Activated B cell treated with CpG ODN at 0.5 μM for 24 hours (primary cell): ENCODE measurements at places on chromosomes 3 and 15. TPM values are rescaled to one million over a fixed set of nuclear protein-coding genes. Genes with fewer than 3 reads are reported as not detected.

GOLGA6A gene
- total RNA-seq: not detected in 2 replicates

FGF7 gene
- 0.04 TPM in 1 of 2 replicates, not detected in the other for total RNA-seq

SLC30A4 gene
- total RNA-seq: 3.7 and 3.9 TPM in 2 replicates

FOXB1 gene
- not detected in 2 replicates for total RNA-seq

PIK3R4 gene
- 22.1 and 32.4 TPM in 2 replicates for total RNA-seq

WWTR1 gene
- 0.66 and 0.73 TPM in 2 replicates for total RNA-seq

GRCh38 chr3:71956716-71957115, 171.8 kb upstream of the PROK2 start:
- DNase-seq: no peak

DNA sequence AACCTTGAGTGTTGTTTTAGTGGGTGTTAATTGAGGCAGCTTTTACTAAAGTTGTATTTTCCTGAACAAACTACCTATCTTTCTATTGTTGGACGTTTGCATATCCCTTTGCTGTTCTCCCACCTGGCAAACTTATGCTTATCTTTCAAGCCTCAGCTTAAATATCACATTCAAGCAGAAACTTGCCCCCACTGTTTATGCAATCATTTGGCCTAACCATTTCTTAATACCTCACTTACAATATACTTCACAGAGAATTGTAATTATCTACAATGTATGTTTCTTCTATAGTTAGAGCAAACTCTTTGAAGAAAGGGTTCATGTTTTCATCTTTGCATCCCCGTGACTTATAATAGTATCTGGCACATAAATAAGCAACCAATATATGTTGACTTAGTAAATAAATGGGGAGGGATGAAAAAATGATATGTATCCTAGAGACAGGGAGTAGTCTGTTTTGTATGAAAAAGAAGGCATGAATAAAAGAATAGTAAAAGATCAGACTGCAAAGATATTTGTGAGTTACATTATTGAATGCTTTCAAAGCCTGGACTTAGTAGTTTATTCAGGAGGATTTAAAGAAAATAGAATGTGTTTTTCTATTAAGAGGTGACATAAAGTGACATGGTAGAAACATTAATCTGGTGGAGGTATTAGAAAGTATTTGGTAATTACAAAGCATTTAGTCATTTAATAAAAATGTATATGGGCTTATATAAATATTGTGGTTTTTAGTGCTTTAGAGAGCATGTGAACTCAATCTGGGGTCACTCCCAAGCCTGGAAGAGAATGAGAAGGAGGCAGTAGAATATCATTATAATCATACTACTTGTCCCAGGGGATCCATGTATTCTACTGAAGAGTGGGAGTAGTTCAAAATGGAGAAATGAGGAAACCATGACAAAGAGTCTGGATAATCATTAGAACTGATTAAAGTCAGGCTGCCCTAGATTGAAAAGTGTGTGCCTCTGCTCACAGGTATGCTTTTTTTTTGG, 60.0 kb upstream of the DCBLD2 start:
- DNase-seq: no peak

DNA sequence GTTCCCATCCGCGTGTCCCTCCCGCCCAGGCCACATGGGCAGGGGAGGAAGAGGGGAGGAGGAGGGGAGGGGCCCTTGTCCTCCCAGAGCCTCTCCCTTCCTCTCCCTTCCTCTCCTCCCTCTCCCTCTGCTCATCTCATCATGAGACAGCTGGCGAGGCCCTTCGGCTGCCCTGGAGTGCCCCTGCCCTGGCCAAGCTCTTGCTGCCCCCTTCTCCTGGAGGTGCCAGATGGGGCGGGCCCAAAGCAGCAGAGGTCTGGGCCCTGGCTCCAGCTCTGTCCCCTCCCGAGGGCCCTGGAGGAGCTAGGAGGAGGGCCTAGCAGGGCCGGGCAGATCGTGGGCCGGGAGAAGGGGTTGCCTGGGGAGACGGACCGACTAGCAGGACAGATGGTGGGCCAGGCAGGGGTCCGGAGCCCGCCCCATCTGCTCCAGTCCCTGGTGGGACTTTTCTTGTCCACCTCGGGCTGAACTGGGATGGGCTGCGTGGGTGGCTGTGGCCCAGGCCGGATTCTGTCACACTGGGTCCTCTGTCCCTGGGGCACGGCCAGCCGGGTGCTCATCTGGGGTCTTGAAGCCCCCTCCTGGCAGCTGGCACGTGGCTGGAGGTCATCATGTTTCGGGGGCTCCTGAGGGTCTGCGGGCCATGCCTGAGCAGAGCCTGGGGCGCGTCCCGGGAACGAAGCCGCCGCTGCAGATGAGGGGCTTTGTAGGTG, 183.4 kb downstream of the GOLGA6L6 start:
- DNase-seq: peak; percentile 16

DNA sequence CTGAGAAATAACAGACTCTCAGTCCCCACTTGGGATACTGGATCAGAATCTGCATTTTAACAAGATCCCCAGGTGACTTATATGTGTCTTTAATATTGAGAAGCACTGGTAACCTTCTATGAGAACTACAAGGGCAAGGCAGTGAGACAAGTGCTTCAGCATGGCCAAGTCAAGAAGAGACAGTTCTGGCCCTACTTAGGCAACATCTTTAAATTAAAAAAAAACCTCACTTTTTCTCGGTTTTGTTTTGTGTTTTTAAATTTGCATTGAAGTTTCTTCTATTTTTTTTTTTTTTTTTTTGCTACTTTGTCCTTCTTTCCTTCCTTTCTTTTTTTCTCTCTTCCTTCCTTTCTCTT, 42.5 kb upstream of the SPTSSB start:
- DNase-seq: no peak

DNA sequence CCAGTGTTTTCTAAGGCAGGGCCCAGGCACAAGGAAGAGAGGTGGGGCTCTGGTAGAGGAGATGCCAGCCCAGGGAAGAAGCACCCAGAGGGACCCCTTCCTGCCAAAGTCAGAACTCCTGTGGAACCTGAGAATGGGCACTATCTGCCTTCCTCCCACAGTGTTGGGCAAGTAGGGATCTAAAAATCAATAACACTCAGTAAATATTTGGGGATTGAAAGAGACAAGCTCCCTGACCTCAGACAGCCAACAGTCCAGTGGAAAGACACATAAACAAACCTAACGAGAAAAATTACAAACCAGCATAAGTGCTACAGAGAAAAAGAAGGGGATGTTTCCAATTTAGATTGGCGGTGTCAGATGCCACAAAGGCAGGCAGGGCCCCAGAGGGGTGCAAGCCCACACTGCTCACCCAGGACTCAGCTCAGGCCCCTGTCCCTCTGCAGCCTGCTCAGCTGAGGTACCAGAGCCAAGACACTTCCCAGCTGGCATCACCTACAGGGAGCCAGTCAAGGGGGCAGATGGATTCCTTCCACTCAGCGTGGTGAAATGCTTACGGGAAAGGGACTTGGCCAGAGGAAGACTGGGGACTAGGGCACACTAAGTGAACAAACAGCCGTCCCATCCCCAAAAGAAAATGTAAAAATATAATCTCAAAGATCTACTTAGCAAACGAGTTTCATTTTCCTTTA, 15.9 kb downstream of the ADCY5 start:
- DNase-seq: no peak

DNA sequence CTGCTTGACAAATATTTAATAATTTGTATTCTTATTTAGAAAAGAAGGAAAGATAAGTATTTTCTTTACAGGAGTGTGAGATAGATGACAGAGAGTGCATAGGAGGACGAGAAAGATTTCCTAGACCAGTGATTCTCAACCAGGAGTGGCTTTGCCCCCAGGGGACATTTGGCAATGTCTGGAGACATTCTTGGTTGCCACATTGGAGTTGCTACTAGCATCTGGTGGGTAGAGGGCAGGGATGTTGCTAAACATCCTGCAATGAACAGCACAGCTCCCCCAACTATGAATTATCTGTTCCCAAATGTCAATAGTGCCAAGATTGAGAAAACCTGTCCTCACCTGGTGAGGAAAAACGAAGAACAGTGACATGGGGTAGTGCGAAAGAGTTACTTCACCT, 30.8 kb upstream of the MINAR1 start:
- no peak for DNase-seq

DNA sequence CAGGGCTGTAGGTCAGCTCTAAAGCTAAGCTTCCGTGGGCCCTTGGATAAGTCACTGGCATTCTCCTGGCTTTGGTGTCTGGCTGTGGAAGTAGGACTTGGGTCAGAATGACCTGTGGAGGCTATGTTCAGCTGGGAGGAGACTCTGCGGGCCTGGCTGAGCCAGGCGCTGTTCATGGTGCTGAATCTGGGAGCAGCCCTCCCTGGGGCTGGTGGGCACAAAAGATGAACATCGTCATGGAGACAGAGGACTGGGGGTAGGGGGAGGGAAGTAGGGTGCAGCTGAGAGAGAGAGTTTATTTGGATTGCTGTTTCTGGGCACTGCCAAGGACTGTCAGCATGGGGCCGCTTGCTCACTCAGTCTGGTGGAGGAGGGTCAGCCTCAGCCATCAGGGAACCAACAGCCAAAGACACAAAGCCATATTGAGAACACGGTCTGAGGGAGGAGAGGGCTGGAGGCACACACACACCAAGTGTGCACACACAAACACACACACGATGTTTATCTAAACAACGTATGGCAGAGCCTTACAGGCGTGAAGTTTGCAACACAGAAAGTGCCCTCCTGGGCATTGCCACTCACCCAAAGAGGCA, 120.7 kb upstream of the LINGO1 start:
- DNase-seq: no peak

DNA sequence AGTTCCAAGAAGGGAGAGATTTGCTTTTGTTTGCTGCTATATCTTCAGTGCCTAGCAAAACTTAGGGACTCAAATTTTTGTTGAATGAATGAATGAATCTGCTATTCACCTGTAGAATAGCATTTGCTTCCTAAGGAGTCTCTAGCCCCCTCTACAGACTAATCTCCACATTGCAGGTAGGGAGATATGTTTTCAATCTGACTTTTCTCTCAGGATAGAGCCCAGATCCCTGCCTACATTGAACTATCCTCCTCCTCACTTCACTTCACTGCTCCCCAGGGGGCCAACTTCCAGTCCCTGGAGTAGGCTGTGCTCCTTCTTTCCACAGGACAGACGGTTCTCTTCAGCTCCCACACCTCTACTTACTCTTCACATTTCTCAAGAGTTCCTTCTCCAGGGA, 81.9 kb upstream of the PTX3 start:
- DNase-seq: no peak

DNA sequence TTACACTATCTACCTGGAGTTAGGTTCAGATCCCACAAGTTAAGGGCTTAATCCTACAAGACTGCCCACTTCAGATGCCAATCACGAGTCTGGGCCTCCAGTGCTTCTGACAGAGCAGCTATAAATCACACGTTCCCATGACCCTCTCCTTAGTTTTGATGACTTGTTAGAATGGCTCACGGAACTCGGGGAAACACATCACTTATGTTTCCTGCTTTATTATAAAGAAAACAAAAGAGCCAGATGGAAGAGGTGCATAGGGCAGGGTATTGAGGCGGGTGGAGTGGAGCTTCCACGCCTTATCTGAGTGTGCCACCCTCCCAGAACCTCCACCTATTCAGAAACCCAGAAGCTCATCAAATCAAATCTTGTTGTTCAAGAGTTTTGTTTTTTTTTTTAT, 170.8 kb downstream of the MOBP start:
- DNase-seq: no peak
